ENCODE measurements at places on chromosomes 3 and 15.

DNA sequence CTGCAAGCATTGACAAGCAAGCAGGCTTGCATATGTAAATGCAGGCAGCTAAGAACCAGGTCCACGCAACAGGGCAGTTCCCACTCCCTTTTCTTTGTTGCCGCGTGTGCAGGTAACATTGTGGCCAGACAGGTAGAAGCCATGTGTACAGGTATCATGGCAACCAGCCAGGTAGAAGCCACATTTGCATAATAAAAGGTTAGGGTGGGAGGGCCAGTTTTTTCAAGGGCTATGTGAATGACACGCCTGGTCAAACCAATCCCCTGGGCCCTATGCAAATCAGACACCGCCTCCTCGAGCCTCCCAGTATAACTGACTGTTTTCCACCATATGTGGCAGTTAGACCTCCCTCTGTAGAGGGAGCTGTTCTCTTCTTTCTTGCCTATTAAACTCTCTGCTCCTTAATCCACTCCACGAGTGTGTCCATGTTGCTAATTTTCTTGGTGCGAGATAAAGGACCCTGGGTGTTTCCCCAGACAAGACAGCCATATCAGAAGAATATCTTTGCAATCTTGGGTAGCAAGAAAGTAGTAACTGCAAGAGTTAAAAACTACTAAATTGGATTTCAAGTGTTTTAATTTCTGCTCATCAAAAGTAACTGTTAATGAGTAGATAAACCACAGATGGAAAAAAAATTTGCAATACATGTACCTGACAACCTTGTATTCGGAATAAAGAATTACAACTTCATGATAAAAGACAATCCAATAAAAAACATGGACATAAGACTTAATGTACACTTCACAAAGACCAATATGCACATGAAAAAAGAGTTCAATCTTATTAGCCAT, 21.8 kb downstream of the PCOLCE2 start:
- no peak for DNase-seq

DNA sequence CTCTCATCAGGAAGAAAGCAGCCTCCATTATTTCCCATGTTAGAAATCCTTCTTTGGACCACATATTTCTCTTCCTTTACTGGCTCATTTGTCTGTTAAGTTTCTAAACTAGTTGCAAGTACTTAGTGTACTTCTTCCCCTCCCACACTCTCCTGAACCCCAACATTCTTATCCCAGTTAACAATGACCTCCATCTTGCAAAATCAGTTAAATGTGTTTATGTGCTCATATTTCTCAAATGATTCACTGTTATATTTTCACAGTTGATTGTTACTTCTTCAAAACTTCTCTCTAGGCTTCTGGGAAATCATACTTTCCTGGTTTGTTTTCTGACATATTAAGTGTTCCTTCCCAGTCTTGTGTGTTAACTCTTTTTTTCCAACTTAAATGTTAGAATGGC, 856.9 kb downstream of the EPHA3 start:
- DNase-seq = no peak

- DNase-seq = peak; percentile 11
Observed at GRCh38 chr3:115217678-115218451, 70.8 kb upstream of the ZBTB20 start.

DNA sequence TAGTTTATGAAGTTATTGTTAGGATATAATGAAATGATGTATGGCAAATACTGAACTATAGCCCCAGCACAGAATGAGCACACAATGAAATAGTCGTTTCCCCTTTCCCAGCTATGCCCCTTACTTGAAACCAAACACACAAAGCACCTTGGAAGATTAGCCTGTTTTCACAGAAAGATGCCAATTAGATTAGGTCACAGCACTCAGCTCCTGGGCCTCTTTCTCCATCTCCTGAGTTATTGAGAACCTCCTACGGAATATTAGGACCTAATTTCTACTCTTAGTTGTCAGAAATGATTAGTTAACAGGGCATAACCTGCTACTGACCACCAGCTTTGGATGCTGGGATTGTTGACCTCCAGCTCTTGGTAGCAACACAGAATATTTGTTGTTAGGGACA, 269.4 kb upstream of the ROPN1 start:
- no peak for DNase-seq

GRCh38 chr15:68543165-68544008, 35.4 kb upstream of the CORO2B start:
- no peak for DNase-seq

- peak; percentile 8 for DNase-seq
Observed at GRCh38 chr3:53074761-53075742, 29.2 kb upstream of the SFMBT1 start.

GRCh38 chr3:47134311-47134710, 29.6 kb downstream of the SETD2 start:
- DNase-seq = no peak

- DNase-seq = no peak
Observed at GRCh38 chr3:138691351-138691750, 82.8 kb downstream of the FAIM start.

DNA sequence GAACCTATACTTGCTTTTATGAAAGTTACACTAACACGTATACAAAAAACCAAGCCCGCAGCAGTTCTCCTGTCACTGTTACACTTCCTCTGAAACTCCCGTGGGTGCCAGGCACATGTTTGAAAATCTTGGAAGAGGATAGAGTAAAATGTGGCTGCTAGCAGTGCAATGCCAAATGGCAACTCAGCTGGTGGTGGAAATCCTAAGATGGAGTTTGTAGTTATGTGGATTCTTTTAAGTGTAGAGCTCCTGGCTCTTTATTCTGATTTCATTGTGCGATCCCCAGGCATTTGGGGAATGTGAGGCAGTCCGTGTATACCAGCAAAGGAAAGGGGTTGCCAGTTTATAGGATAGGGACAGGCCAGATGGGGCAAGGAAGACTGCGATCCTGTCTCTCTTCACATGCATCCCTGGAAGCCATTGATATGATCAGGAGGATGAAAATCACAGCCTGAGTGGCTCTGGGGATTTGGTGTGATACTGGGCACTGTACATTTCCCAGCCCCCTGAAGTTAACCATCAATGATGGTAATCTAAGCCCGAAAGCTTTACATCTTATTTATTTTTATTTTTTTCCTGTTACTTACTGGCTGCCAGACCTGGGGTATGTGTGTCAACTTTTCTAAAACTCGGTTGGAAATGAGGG, 1.1 kb downstream of the STAC start:
- DNase-seq = no peak

- DNase-seq = no peak
Observed at GRCh38 chr15:57312318-57313133, 63.8 kb upstream of the CGNL1 start.

DNA sequence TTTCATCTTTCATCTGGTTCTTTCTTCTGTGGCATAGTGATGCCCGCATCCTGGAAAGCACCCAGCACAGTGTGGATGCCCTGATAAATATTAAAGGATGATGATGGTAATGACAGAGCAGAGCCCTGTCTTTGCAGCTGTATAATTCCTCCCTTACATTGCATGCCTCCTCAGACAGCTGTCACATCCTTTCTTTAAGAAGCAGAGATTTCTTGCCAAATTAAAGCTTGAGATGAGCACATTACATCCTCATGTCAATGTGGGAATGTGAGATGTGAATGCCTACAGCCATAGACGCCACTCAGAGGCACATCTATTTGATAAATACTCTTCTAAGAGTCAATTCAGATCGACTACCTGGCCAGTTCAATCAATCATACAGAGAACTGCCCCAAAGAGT, 642.0 kb downstream of the ZNF385D start:
- no peak for DNase-seq

DNA sequence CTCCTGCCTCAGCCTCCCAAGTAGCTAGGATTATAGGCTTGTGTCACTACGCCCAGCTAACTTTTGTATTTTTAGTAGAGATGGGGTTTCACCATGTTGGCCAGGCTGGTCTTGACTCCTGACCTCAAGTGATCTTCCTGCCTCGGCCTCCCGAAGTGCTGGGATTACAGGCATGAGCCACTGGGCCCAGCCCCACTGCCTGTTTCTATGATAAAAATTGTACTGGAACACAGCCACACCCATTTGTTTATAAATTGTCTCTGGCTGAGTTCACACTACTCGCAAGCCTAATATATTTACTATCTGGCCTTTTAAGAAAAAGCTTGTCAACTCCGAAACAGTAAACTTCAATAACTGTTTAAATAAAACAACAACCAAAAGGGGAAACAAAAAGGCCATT, 309.4 kb upstream of the WNT5A start:
- DNase-seq = no peak

GRCh38 chr3:187830181-187830580, 84.9 kb upstream of the BCL6 start:
- DNase-seq = no peak

GRCh38 chr3:50487181-50487580, 16.3 kb downstream of the CACNA2D2 start:
- DNase-seq = no peak

DNA sequence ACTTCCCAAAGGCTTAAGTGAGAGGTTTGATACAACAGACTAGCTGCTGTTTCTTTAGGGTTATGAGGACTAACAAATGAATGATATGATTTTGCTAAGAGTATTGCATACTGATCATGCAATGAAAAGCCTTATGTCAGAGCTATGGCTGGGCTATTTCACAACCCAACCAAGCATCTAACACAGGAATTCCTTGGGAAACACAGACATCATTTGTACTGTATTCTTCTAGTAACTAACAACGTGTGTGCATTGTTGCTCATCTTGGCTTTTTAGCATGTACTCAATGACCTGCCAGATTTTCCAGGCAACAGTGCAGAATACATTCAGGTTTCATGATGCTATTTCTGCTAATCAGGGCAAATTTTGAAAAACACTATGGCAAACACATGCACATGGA, 19.3 kb downstream of the PDZRN3 start:
- no peak for DNase-seq

DNA sequence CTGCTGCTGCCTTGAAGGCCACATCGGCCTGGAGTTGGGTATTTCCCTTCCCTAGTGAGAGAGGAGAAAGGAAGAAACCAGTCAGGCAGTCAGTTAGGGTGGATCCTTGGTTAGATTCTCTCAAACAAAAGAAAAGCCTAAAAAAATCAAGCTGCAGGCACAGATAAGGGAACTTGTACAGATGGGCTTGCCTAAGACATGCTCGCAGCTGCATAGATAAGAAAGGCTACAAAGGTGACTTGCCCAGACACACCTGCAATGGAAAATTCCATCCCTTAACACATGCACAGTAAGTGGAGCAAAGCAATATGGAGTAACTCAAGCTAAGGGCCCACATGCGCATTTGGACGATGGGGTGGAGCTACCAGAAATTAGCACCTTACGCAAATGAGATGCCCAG, 199.7 kb upstream of the ARPP21 start:
- no peak for DNase-seq

DNA sequence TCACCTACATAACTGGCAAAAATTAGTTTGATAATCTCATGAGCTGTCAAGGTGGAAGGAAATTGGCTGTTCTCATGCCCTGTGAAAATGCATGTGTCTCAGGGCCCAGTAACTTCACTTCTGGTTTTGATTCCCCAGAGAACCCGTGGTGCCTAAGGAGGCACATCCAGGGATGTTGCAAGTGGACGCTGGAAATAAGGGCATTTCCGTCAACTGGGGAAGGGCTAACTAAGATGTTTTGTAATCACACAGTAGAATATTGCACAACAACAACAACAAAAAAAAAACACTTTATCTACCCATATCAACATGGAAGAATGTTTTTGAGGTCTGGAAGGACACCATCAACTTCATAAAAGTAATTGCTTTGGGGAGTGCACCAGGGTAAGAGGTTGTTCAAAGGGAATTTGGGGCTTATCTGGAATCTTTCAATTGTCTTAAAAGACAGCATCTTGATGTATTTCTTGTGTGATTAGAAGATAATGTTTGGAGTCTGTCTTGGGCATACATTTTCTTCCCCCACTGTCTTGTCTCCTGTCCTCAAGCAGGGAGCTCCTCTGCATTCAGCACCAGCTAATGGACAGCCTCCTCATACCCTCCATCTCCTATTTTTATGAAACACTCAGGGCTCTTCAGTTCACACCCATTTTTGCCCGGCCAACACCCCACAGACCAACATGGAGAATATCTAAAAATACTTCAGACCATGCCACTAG, 37.2 kb upstream of the PRR20G start:
- no peak for DNase-seq

- DNase-seq = peak; percentile 60
Observed at GRCh38 chr3:128497305-128498126, 4.5 kb upstream of the GATA2 start.

GRCh38 chr3:44948239-44948638, 27.7 kb downstream of the ZDHHC3 start:
- DNase-seq = no peak
